ENCODE measurements at places on chromosomes 4 and X.

- DNase-seq, result peak; percentile 25
These were observed 29.2 kb downstream of the IGFBP7 start for GRCh38 chr4:57080781-57081650.

- no peak for DNase-seq
These were observed 513.6 kb upstream of the PITX2 start for GRCh38 chr4:111136438-111136837.

GRCh38 chr4:154973244-154974035, 192.4 kb downstream of the RBM46 start:
- DNase-seq, result no peak

GRCh38 chr4:76990288-76991080, 40.9 kb downstream of the SEPTIN11 start:
- no peak for DNase-seq

- no peak for DNase-seq
These were observed 201.0 kb downstream of the SPRY1 start for GRCh38 chr4:123597586-123597985.

DNA sequence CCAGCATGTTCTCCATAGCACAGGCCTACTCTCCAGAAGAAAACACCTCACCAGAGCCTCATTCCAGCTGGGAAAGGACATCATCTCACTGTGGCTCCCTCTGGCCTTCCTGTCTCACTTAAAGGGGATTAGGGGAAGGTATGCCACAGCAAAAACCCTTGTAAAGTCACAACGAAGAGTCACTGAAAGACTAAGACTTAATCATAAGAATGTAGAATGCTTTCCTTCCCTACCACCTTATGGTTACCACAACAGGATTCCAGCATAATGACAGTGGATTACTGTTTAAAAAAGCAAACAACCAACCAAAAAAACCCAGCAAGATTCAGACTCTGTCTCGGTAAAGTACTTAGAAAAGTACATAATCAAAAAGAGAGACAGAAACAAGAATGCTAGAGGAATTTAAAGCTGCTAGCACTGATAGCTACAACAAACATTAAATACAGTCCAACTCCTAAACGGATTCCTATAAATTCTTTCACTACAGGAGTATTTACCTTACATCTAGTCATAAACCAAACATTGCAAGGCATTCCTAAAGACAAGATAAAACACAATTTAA, 75.1 kb downstream of the BANK1 start:
- no peak for DNase-seq

All from femur (tissue), 1 donor.